ENCODE measurements at places on chromosomes 5 and 9. TPM values are rescaled to one million over a fixed set of nuclear protein-coding genes. Genes with fewer than 3 reads are reported as not detected.

DNA sequence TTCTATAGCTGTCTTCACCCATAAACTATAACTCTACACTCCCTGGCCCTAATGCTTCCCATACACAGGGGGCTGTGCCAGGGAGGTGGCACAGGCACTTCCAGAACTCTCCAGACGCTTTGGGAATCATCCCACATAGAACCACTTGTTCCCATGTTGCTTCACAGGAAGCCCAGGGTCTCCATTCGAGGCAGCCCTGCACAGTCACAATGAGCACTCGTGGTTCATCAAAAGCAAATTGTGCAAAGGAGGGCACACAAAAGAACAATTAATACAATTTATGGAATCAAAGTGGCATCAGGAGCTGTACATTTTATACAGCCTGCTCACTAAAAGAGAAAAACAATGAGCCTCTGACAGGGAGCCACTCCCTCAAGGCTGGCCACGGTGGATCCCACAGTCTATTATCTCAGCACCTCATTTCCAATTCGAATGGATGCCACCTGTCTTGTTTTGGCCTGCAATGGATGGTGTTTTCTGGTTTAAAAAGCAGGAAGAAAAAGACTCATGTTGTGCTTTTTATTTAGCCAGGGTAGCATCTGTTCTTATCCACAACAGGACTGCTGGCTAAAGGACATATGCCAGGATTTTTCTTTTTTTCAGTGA lies 354.8 kb downstream of the ENC1 start:
- no peak for DNase-seq

DNA sequence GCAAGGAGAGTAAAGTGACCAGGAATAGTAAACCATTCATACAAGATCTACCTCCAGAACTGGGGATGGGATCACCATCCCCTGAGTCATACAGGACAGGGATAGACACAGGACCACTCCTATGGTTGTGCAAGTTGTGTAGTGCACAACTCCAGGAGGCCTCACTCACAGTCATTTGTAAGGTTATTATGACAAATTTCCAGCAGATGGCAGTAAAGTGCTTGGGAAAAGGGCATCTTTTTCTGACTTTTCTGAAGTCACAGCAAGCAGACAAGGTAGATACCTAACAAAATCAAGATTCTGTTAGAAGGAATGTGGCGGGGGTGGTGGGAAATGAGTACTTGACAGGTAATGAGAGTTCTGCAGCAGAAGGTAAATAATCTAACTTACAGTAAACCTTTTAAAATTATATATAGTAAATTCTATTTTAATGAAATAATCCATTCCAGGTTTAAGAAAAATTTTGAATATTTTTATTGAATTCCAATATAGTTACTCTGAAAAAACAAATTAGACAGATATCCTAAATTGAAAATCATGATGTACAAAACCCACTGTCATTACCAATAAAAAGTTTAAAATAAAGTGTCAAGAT lies 16.7 kb upstream of the KIF27 start:
- DNase-seq: no peak

DNA sequence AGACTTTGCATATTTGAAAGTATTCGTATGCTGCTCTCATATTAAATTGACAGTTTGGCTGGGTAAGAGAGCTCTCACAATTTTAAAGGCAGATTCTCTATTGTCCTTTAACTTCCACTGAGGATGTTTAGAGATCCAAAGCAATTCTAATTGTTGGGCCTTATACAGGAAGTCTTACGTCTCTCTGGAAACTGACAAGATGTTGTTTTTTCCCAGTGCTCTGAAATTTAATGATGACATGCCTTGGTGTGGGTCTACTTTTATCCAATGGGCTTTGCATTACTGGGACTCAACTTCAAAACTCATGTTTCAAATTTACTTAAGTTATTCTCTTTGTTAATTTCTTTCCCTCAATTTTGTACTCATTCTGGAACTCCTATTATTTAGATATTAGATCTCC lies 191.5 kb downstream of the SNX18 start:
- no peak for DNase-seq

TAF11L5 gene
- total RNA-seq: not detected

DNA sequence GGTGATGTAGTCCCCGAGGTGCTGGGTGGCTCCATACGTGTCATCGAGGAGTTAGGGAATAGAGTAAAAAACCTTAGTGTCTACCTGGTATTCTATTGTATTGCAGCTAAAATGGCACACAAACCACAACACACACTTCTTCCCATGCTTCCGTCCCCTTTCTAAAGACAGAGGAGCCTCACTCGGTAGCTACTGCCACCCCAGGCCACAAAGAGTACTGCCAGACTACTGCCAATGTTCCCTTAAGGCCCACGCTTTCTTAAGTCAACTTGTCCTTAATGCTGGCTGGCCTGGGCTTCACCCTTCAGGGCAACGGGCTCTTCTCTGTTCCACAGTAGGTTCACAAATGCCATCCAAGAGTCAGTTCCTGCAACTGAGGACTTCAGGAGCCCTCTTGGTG lies 673.0 kb downstream of the ELAVL2 start:
- DNase-seq: no peak

- DNase-seq: no peak
Measured at GRCh38 chr5:89313804-89314588, 431.0 kb upstream of the MEF2C start.

DNA sequence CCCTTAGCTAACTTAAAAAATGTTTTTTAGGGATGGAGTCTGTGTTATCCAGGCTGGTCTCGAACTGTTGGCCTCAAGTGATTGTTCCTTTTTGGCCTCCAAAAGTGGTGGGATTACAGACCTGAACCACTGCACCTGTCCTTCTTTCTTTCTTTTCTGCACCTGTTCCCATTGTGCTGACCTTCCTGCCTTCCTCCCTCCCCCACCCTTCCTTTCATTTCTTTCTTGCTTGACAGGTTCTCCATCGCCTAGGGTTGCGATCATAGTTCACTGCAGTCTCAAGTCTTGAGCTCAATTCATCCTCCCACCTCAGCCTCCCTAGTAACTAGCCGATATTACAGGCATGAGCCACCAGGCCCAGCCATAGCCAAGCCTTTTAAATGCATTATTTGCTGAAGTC lies 20.6 kb downstream of the JMY start:
- no peak for DNase-seq

DNA sequence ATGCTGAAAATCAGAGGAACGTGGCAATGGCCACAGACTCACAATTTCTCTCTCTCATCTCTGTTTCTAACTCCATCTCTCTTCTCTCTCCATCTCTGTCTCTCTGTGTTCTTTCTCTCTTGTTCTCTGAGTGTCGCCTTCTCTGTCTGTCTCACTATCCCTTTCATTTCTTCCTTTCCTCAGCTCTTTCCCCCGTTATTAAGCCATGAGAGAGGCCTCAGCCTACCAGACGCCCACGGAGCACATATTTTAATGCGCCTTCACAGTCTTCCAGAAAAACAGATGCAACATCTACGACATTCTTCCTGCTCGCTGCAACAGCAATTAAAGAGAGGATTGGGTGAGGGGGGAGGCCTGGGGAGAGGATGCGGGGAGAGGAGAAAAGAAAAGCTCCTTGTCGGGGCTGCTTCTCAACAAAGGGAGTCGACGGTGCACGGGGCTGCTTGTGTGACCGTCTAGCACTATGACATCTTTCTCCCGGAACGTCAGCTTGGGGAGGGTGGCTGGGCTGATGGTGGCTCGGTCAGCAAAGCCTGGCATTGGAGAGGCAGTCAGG lies 37.7 kb upstream of the NEURL1B start:
- no peak for DNase-seq

FAM221B gene
- total RNA-seq: not detected

DNA sequence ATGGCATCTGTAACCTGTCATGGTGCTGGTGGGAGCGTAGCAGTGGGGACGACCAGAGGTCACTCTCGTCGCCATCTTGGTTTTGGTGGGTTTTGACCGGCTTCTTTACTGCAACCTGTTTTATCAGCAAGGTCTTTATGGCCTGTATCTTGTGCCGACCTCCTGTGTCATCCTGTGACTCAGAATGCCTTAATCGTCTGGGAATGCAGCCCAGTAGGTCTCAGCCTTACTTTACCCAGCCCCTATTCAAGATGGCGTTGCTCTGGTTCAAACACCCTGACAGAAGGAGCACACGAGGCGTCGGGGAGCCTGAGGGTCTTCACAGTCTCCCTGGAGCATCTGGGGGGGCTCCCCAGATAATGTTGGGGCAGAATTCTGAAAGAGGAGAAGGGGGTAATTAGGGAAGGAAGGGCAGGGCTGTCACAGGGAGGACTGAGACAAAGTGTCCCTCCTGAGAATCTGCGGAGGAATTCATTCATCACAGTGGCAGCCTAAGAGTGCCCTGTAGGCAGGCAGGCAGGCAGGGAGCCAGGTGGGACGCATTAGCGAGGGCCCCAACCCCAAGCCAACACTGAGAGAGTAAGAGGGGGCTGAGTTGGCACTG lies 21.3 kb upstream of the NCS1 start:
- DNase-seq: no peak

GRCh38 chr5:126562823-126563222 lies 32.2 kb downstream of the ALDH7A1 start:
- no peak for DNase-seq

- no peak for DNase-seq
Measured at GRCh38 chr9:107322643-107323042, 39.6 kb downstream of the RAD23B start.

DNA sequence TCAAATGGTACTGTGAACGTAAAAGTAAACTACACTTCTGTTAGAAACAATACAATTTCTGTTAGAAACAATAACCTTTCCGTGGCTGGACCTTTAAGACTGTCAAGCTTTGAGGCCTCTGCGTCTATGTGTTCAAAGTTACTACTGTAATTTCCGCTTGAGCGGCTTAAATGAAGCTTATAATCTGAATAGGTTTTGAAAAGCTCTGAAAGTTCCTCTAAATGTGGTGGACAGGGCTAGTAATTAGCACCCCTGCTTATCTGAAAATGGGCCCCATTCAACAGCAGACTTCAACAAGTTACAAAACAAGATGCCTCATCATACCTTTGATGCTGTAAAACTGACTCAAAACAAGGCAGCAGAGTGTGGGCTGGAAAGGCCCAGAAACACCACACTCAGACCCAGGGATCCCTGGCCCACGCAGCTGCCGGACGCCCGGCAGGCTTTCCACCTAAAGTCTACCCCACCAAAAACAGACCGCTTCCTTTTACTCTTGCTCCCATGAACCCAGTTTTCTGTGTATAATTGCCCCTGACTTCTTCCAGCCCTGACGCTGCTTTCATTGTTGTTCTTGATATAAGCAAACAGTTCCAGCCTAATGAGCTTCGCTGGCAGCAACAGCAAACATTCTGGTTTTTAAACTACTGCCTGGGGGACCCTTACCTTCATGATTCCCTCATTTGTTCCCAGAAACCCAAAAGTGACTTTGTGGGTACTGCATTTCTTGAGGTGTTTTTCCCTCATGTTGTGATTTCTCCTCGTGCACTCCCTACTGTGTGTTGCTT lies 66.7 kb downstream of the TLE1 start:
- no peak for DNase-seq

NRARP gene
- total RNA-seq: 7.7 TPM

- DNase-seq: no peak
Measured at GRCh38 chr5:168962306-168962705, 338.6 kb downstream of the SLIT3 start.

GRCh38 chr5:132059043-132059695 lies 1.3 kb upstream of the IL3 start:
- DNase-seq: no peak

DNA sequence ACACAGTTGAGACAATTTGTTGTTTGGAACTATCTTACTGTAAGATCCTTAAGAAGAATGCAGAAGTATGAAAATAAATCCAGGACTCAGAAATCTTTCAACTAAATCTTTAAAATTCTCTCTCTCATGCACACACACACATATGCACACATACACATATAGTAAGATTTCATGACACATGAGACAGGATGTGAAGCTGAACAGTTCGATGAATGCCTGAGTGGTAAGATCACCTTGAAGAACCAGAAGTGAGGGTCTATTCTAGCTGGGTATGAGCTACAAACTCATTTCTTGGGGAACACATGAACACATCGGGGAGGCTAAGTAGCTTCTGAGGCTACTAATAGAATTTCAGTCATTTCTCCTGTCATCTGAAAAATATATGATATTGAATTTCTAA lies 153.6 kb downstream of the TMC1 start:
- DNase-seq: no peak
